BE2C (cell line): ENCODE measurements at places on chromosomes 6 and 20.

DNA sequence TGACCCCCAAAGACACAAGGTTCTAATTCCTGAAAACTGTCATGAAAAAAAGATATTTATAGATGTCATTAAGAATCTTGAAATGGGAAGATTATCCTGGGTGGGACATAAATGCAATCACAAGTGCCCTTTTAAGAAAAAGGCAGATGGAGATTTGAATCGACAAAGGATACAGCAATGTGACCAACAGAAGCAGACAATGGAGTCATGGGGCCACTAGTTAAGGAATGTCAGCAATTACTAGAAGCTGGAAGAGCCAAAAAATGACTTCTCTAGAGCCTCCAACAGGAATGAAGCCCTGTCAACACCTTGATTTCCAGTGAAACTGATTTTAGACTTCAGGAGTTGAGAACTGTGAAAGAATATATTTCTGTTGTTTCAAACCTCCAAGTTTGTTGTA lies 448.5 kb downstream of the MEI4 start:
- no peak for DNase-seq

GRCh38 chr6:106609699-106610098 lies 19.6 kb downstream of the RTN4IP1 start:
- DNase-seq, result peak; percentile 46

GRCh38 chr6:163249651-163250101 lies 164.8 kb upstream of the QKI start:
- no peak for DNase-seq

DNA sequence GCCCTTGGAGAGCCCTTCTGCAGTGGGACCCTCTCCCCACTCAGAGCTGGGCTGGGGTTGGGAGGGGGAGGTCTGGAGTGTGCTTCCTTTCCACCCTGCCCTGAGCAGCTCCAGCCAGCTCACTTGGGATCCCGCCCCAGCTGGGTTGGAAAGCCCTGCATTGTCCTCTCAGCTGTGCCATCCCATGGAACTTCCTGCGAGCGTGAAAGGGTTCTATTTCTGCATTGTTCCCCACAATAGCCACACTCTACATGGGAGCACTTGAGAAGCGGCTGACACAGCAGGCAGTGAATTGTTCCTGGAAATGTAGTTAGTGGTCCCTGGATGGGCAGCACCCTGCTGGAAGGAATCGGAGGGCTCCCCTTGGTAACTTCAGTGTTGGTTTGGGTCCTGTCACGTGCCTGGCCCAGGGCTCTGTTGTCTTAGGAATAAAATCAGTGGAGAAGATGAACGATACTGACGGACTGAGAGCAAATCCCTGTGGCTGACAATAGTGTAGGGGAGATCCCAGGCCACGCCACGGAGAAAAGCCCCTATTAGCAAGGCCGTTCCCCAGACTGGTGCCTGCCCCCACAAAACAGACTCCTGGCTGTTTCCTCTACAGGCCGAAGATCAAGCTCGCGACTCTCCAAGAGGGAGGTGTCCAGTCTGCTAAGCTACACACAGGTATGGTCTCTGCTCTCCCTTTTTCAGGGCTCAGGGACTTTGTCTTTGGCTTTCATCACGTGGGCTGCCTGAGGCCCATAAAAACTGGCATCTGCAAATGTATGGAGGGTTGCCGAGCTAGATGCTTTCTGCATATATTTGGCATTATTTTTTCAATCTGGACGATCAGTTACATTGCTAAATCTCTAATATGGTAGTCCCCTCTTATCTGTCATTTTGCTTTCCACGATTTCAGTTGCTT lies 18.8 kb downstream of the DNMT3B start:
- no peak for DNase-seq

DNA sequence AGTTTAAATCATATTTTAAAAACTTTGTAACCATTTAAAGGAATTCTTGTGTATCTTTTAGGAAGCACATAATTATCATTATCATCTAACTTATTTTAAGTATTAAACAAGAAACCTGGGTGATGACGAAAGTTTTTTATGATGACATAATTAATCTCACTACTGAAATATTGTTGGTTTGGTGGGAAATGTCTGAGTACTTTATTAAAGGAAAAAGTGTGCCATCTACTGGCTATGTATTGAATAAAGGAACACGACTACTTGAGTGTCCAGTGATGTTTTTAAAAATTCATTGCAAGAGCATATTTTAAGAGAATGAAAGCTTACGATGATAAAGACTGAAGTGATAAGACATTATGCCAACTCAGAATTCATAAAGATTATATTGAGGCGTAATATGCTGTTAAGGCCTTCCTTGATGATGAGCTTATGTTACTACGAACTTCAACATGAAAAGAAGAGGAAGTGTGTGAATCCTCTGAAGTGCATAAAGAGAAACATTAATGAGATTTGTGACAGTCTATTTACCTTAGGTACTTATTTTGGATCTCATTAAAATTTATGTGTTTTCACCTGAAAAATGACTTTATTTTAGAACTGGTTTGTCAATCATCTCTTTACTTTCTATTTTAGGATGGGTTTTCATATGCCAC lies 12.0 kb upstream of the TRMT11 start:
- DNase-seq, result no peak

GRCh38 chr6:150528648-150529285 lies 70.9 kb upstream of the PLEKHG1 start:
- no peak for DNase-seq

- no peak for DNase-seq
These were observed 26.8 kb upstream of the SLC35B3 start for GRCh38 chr6:8462169-8462568.

GRCh38 chr6:83962582-83962981 lies 71.0 kb upstream of the MRAP2 start:
- no peak for DNase-seq

GRCh38 chr6:13923527-13924145 lies 1.1 kb upstream of the RNF182 start:
- DNase-seq, result no peak

DNA sequence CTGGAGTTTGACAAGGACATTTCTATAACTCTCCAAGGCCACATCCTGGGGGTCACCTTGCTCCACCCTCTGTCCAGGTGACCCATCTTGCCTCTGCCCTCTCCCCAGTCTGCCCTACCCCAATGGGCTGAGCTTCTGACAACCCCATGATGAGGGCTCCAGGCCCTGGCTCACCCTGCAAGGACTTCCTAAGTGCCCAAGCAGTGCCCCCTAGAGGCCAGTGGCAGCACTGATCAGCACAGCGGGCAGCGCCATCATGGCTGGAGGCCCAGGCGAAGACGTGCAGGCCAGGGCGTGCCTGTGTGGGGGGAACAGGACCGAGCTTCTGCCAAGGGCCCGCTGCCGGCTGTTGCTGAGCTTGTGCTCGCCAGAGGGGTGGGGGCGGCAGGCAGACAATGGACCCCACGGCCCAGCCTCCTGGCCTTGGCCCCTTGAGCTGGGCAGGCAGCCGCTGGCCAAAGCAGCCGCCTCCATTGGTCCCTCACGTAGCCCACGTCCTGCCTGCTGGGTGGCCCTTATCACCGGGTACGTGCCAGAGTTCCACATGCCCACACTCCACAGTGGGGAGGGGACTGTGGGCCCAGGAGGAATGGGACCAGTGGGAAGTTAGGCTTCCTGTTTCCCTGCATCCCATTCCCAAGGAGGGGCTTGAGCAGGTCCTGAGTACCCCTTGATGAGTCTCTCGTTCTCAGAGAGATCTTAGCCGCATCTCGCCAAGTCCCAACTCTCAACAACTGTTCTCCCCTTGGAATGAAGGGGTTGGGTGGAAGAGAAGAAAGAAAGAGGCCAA lies 64.3 kb downstream of the MRPL14 start:
- DNase-seq, result peak; percentile 47
